Activated T-helper 1 cell treated with anti-CD3 and anti-CD28 coated beads, Interleukin-12 subunit alpha, Interleukin-12 subunit beta, Interleukin-2, Interleukin-4 antibody, amounts not matched to agents 30 ng/mL and 10 ng/mL and 1 ng/mL, durations not matched to agents 14 hours and 24 hours and 36 hours (primary cell): ENCODE measurements at places on chromosomes 13 and 19. TPM values are rescaled to one million over a fixed set of nuclear protein-coding genes. Genes with fewer than 3 reads are reported as not detected.

GRCh38 chr19:55079400-55080038, 3.9 kb downstream of the EPS8L1 start:
- DNase-seq: no peak

GRCh38 chr19:32129141-32129540, 216.3 kb upstream of the ZNF507 start:
- no peak for DNase-seq

Gene KCNRG
- total RNA-seq: 0.34 and 0.86 TPM in 2 replicates

Gene KLK10
- not detected in 2 replicates for total RNA-seq

DNA sequence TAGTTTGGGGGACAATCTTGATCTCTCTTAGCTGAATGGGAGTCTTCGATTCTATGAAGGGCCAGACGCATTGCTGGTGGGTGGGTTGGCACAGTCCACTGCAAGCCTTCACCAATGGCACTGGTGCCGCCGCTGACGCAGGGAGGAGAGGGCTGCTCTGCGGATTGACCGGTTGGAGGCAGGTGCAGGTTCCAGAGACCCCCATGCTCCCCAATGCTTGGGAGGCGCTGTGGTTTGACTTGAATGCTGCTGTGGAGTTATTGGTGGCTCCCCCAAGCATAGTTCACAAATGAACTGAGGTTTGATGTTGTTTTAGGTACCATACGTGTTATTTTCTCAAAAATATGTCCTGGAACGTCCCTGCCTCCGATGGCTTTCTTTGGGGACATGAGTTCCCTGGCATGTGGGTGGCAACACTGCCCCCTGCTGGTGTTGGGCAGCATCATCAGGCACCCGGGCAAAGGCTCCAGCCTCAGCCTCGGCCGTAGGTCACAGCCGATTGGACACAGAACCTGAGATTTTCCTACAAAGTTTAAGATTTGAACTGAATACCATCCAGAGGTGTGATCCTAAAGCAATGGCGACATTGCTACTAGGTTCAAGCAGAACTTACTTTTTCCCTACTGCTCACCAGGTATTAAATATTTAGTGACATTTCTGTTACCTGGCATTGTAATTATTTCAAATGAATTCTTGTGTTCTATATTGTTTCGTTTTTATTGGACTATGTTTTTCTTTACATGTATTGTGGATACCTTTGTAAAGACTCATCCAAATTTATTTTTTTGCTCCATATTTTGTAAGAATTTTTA, 95.5 kb downstream of the ANKRD10 start:
- DNase-seq: peak; percentile 61

DNA sequence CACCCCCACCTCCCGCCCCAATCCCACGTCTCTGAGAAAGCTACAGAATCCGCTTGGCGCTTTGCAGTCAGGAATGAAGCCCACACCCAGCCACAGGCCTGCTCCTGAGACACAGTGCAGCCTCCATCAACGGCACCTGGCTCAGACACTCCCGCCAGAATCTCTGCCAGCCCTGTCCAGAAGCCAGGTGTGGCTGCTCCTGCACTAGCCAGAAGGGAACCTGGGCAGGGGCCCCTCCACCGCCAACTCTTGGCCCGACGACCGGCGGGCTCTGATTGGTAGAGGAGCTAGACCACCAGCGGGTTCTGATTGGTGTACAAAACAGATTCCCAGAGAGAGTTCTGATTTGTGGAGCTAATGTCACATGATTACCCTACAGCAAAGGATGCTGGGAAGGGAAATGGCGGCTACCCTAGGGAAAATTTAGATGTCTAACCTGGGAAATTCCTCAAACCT, 2.9 kb upstream of the PPP6R1 start:
- no peak for DNase-seq
